Left ventricle myocardium superior (tissue), 1 donor: ENCODE measurements at places on chromosomes 12 and 14. TPM values are rescaled to one million over a fixed set of nuclear protein-coding genes. Genes with fewer than 3 reads are reported as not detected.

The RNASE3 gene
- total RNA-seq = not detected

The IFNG gene
- total RNA-seq = not detected

The NINJ2 gene
- 5.3 TPM for total RNA-seq

The SERPINA10 gene
- total RNA-seq = not detected

The GPHN gene
- 25.0 TPM for total RNA-seq

The A2M gene
- 569 TPM for total RNA-seq

GRCh38 chr14:68084256-68084655 is 264.7 kb downstream of the RAD51B start:
- DNase-seq = no peak

DNA sequence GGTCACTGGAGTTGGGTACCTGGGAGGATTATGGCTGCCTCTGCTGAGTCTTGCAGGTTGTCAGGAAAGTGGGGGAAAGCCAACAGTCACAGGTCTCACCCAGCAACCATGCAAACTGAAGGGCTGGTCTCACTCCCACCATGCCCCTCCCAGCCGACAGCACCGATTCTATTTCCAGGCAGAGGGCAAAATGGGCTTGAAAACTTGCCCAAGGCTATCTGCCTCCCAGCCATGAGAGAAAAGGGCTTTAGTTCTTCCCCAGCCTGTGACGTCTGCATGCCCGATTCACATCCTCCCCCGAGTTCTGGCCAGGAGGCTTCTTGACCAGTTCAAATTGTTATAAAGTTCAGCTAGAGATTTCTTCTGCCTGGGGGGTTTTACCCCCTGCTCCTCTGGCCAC is 9.9 kb upstream of the TAS2R30 start:
- DNase-seq = no peak

DNA sequence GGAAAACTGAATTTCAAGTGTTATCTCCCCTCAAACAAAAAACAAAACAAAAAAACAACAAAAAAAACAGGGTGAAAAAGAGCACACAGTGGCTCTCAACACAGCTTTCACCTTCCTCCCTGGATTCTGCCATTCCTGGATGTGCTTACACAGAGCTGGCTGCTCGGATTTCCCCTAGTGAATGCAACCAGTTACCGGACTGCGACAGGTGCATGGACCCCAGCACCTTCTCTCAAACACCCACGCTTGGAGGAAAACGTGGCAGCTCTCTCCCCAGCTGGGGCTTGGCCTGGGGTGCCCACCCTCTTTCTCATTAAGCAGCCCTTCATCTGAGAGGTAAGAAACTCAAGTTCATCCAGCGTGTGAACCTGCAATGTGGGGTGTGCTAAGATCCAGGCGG is 33.5 kb upstream of the DICER1 start:
- no peak for DNase-seq

GRCh38 chr14:54025661-54026060 is 69.0 kb upstream of the BMP4 start:
- no peak for DNase-seq

DNA sequence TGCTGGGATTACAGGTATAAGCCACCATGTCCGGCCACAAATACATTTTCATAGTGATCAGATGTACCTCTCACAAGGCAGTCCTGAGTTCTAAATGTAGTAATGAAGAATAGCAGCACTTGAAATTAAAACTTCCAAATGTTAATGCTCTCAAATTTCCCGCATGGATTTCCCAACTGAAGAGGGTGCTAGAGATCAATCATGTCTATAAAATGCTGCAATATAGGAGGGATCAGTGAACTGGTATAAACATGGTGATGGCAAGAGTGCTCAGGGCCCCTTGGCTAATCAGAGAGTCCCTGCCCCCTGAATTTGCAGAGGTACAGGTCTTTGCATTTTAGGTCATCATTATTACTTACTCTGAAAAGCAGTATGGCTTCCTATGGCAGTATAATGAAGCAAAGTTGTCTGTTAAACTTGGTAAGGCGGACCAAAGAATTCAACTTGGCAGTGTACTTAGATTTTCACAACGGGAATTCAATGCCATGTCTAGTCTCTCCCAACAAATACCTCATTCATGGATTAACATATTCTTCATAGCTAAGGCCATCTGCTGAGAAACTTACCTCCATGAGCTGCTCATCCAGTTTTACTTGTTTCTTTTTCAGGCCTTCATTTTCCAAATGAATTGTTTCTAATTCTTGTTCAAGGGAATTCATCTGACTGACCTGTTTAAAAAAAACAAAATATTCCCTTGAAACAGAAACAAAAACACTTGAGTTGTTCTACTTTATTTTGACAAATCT is 67.0 kb upstream of the SAV1 start:
- DNase-seq = no peak

- DNase-seq = no peak
Observed at GRCh38 chr12:121709478-121709961, 3.0 kb upstream of the TMEM120B start.

DNA sequence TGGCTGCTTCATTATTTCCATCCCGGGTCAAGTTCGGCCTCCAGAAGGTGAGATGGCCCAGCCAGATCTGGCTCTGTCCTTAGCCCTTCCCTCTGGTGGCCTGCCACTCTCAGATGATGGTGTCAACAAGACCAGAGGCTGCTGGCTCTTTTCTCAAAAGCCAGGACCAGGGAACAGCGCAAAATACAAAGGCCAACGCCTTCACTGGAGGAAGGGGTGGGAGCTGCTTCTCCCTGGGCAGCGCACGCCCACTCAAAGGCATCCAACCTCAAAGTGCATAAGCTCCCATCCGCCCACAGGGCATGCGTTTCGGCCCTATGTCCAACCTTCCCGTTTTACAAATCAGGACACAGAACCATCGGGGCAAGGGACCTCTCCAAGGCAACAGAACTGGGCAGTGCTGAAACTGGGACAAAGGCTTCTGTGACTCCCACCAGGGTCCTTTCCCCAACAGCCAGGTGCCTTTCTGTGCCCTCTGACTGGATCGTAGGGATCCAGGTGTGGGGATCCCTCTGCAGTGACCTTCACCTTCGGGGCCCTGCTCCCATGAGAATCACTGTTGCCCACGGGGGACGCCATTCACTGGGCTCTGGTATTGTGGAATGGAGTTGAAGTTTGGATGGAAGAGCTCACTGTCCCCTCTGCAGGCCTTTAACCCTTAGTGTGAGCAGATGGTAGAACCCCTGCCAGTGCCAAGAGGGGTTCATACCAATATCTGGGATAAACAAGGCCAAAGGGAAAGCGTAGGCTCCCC is 76.8 kb downstream of the NINJ2 start:
- no peak for DNase-seq

GRCh38 chr12:27179400-27180214 is 64.5 kb upstream of the STK38L start:
- DNase-seq = no peak

GRCh38 chr12:132559652-132560363 is 50.6 kb downstream of the LRCOL1 start:
- peak; percentile 66 for DNase-seq

DNA sequence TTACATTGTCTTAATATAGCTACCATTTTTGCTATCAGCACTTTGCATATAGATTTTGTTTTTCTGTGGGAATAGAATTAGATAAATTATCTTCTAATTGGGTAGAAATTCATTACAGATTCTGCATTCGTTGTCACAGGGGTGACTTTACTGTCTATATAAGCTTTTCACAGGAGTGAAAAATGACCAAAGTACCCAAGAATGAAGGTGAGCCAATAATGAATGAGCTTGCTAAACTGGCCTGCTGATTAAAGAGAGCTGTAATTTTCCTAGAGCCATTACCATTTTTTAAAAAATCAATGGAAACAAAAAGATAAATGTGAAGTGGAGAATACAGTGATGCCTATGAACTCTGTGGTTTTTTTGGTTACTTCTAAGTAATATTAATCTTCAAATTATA is 504.6 kb downstream of the RPL10L start:
- DNase-seq = no peak

GRCh38 chr12:80937391-80938238 is at the start of gene LIN7A:
Gene LIN7A, minus strand, starts transcription at chr12:80937934. Its CDS starts 212 bp downstream, at chr12:80937722.
- DNase-seq = peak; percentile 80

DNA sequence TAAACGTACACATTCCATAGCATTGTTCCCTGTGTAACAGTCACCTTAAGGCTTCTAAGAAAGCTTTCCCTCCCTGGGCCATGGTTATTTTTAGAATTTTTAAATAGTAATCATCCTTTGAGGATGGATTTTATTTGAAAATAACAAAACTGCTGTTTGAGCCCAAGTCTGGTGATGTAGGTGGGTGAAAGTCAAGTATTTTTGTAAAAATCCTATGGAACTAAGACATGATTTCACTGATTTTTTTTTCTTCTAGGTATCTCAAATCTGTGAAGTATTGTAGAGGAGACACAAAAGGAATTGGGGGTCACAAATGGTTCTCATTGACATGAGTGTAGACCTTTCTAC is 1.4 kb downstream of the ISCU start:
- no peak for DNase-seq

DNA sequence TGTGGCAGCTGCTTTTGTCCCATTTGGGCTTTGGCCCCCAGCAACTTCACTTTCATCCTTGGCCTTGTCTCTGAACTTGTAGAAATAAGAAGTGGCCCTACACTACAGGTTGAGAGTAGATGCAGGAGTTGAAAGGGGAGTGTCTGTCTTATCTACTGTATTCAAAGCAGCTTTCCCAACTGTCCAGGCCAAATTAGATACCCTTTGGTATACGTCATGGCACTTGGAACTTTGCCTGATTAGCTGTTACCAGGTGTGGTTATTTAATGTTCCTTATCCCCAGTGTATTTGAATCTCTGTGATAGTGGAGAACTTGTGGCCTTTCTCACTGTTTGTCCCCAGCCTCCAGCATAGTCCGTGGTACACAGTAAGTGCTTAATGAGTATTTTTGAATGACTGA is 33.5 kb downstream of the SUDS3 start:
- no peak for DNase-seq

DNA sequence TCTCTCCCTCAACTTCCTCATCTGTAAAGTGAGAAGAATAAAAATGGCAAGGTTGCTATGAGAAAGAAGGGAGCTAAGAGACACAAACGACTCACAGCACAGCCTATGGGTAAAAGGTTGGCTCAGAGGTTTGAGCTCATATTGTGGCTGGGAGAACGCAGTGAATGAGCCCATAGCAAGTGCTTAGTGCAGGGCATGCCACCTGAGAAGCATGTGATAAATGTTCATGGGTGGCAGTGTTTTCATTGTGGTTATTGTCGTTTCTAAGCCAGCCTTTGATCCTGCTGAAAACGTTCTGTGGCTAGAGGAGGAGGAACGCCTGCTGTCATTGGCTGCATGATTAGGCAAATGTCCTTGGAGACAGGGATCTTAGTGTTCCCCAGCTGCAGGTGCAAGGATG is 150.4 kb downstream of the KSR2 start:
- no peak for DNase-seq

- DNase-seq = no peak
Observed at GRCh38 chr14:54329082-54329695, 67.6 kb upstream of the CDKN3 start.

- no peak for DNase-seq
Observed at GRCh38 chr12:144650-145284, 69.2 kb downstream of the SLC6A12 start.

- DNase-seq = peak; percentile 22
Observed at GRCh38 chr12:28130625-28131598, 59.3 kb upstream of the CCDC91 start.

DNA sequence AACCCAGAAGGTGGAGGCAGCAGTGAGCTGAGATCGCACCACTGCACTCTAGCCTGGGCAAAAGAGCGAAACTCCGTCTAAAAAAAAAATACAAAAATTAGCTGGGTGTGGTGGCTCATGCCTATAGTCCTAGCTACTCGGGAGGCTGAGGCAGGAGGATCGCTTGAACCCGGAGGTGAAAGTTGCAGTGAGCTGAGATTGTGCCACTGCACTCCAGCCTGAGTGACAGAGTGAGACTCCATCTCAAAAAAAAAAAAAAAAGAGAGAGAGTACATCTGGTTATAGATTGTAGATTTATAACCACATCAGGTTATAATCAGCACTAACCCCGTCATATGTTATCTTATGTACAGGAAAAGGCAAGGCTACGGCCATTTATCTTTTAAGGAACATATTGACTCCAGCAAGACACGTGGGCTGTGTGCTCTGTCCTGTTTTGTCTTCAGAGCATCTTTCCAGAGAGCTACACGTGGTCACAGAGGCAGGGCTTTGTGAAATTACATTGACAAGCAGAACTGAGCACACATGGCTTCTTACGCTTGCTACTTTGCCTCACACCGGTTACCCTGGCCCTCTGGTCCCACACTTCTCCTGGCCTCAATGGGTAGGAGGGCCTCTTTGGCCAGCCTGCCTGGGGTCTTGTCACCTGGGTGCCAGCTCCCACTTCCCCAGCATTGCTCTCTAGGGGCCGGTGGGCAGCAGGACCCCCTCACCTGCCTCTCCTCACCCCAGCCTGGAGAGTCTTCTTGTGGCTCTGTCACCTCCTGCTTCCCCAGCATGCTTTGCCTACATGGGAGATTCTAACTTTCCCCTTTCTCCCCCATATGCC is 6.8 kb upstream of the DYNC1H1 start:
- DNase-seq = no peak
